CD4-positive, alpha-beta T cell (primary cell): ENCODE measurements at places on chromosomes 11 and 22.
A peak's percentile ranks its signal among the peaks of the same experiment; 100 is the strongest.

GRCh38 chr11:125593114-125593820 is 615 bp downstream of the STT3A start:
- DNase-seq: no peak

DNA sequence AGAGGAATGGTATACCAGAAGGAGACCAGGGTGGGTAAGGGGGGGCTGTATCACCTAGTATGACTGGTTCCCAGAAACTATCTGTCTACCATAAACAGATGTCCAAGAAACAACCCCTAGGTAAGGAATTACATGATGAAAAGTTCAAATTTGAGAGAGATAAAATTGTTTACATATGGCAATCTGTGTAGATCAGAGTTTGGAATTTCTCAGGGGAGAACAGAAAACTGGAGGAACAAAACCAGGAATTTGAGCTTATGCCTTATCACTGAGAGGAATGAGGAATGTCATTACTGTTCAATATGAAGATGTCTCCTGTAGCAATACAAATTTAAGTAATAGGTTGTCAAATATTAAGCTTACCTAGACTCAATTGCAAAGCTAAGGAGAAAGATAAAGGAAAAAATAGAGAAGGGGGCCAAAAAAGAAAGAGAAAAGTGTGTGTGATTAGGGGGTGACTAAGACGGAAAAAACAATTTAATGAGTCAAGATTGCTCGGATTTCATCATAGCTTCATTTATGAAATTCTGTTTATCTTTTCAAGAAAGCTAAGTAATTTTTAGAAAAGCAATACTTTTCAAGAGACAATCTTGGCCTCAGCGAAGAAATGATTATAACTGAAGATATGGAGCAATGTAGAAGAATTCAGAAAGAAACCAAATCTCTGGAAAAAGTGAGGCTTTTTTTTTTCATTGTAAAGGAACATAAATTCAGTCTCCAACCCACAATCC is 117.8 kb downstream of the APOL5 start:
- no peak for DNase-seq

DNA sequence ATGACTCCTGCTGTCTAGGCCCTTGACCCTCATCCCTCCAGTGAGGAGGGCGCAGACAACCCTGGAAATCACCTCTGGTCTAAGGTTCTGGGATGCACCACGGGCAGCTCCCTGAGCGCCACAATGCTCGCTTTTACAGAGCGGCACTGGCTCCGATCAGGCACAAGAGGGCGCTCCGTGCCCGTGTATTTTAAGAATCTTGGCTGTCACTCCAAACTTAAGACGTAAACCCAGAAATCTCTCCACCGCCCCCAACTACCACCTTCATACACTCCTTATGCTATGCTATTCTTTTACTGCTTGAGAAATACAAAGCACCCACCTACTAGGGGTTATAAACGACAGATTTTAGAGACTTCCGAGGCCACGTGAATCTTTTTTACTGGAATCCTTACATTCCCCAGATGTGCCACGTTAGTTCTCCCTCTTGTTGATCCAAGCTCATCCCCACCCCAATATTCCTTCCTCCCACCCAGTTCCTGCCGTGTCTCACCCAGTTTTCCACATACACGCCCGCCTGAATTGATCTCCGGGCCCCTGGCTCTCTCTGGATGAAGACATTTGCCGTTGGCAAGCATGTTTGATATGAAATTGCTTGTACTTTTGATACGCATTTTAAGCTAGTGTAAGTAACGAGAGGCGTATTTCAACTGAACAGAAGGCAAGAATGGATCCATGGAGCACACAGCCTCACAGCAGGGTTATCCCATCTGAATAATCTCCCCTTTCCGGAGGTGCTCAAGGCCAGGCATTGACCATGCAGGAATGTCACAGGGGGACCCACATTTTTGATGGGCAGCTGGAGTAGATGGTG is 453.5 kb downstream of the OPCML start:
- no peak for DNase-seq

DNA sequence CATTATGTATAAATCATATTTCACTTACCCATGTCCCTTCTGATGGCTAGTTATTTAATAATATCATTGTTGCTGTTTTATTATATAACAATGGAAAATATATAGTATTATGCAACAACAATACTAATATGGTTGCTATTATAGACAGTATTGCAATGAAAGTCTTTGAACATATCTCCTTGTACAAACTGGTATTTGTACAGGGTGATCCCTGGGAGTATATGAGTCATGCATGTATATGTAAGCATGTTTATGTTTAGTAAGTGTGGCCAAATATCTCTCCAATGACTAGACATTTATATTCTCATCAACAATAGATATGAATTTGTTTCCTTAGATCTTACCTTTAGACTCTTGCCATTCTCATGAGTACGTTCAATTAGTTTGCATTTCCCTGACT is 55.9 kb downstream of the KCNC1 start:
- no peak for DNase-seq

GRCh38 chr22:22021162-22021750 is 38.7 kb upstream of the TOP3B start:
- DNase-seq: no peak

GRCh38 chr11:117722082-117722481 is 74.9 kb downstream of the DSCAML1 start:
- DNase-seq: no peak

DNA sequence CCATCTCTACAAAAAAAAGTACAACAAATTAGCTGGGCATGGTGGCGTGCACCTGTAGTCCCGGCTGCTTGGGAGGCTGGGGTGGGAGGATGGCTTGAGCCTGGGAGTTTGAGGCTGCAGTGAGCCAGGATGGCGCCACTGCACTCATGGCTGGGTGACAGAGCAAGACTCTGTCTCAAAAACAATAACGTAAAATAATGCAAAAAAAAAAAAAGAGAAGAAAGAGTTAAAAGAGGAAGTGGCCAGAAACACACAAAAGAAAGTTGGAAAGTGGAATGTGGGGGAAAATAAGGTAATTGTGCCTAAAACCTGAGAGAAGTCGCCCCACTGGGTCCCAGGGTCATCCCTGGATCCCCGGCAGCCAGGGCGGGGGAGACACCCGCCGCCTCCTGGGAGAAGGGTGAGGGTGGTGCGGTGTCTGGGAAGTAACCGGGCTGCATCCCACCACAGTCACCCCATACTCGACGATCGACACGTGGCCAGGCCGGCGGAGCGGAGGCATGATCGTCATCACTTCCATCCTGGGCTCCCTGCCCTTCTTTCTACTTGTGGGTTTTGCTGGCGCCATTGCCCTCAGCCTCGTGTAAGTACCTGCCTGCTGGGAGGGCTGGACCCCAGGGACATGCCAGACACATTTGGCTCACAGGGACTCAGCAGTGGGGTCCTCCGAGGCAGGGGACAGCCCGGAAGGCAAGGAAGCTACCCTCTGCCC is 8.1 kb downstream of the UPK3A start:
- no peak for DNase-seq

- no peak for DNase-seq
These were observed 58.6 kb downstream of the NUP98 start for GRCh38 chr11:3738723-3739122.

DNA sequence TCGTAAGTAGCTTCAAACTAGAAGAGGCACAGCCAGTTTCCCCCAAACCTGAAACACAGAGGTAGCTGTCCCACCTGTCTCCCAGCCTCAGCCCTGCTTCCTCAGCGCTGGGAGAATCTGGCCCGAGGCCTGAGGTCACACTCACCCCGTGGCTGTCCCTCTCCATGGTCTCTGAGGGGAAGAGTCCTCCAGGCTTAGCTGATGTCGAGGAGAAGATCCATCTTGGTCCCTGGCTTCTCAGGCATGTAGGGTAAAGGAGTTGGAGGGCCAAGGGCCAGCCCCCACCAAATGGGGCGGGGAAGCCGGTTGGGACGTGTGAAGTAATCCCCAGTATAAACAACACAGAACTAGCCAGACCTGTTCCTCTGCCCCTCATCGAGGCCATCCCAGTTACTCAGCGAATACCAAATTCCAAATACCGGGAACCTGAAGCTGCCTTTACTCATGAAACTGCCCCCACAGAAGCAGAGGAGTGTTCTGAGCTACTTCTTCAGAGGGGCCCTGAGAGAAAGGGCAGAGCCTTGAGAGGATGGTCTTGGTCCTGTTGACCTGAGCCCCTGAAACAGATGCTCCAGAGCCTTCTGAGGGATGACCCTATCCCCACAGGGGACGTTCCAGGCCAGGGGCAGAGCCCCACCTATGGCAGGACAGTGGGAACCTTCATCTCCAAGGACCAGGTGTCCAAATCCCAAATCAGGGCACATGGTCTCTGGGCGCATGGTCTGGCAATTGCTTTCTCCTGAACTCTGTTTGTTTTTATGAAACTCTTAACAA is at the start of gene TMPRSS13:
TSS of gene TMPRSS13 (minus strand) at position 261 of the 774 bp plus-strand sequence. CDS start at position 166, 95 bp downstream.
- DNase-seq: no peak

GRCh38 chr11:134339756-134340155 is 8.0 kb downstream of the GLB1L2 start:
- no peak for DNase-seq

GRCh38 chr22:20156611-20157429 is 6.0 kb upstream of the CCDC188 start:
- DNase-seq: peak; percentile 91

DNA sequence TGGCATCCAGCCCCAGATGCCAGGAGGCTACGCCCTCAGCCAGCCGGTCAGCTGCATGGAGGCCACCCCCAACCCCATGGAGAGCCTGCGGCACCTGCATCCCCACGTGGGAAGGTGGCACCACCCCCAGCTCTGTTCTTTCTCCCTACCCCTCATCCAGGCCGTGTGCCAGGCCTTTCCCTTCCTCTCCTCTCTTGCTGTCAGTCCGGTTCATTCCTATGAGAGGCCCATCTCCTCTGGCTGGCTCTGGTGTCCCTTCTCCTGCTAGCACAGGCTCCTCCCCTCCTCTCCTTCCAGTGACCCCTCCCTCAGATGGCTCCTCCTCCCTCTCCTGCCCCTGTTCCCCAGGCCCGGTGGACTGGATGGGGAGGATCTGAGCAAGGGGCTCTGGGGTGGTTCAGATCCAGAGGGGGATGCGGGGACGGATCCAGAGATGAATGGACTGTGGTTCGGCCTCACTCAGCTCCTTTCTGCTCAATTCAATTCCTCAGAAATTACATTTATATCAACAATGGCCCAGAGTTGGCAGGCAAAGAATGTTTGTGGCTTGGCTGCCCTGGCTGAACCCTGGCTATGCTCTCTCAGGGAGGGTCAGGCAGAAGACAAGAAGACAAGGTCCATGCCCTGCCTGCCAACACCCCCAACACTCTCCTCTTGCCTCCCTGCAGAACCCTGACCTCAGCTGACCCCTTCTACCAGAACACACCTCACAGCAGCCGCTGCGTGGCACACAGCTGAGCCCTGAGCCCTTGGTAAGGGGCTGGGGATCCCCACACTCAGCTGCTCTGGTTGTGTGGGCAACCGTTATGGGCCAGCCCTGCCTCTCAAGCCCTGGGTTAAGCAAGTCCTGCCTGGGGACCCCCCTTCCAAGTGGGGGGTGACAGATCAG is 18.5 kb upstream of the LRRC10B start:
- no peak for DNase-seq

DNA sequence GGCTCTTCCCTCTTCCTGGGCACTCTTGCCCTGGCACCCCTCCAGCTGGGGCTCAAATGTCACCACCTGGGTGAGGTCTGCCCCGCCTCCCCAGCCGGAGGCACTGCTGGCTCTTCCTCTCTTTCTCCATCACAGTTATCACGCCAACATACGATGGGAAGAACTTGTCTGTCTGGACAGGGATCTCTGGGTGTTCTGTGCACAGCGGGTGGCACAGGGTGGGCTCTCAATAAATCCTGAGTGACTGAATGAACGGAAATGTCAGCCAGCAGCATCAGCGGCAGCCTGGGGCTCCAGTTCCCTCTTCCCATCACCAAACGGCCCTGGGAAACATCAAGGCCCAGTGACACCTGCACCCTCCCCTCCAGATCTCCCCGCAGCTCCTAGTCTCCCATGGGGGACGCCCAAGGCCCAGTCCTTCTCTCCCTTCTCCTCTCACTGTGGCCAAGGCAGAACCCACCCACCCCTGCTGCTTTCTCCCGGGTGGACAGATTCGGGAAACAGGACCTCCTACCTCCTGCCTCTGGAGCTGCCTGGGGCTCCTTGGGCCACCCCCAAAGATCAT is 440 bp upstream of the SLC25A45 start:
- no peak for DNase-seq

GRCh38 chr11:2194877-2195755 is 23.5 kb upstream of the TH start:
- DNase-seq: peak; percentile 27

DNA sequence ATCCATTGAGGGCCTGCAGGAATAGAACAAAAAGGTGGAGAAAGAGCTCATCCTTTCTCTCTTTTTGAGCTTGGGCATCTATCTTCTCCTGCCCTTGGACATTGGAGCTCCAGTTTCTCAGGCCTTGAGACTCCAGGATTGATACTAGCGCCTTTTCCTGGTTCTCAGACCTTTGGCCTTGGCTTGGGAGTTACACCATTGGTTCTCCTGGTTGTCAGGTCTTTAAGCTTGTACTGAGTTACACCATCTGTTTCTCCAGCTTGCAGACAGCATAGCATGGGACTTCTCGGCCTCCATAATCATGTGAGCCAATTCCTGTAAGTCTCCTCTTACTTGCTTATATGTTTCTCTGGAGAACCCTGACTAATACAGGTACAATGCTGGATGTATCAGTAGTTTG is 72.6 kb downstream of the GRK3 start:
- no peak for DNase-seq

DNA sequence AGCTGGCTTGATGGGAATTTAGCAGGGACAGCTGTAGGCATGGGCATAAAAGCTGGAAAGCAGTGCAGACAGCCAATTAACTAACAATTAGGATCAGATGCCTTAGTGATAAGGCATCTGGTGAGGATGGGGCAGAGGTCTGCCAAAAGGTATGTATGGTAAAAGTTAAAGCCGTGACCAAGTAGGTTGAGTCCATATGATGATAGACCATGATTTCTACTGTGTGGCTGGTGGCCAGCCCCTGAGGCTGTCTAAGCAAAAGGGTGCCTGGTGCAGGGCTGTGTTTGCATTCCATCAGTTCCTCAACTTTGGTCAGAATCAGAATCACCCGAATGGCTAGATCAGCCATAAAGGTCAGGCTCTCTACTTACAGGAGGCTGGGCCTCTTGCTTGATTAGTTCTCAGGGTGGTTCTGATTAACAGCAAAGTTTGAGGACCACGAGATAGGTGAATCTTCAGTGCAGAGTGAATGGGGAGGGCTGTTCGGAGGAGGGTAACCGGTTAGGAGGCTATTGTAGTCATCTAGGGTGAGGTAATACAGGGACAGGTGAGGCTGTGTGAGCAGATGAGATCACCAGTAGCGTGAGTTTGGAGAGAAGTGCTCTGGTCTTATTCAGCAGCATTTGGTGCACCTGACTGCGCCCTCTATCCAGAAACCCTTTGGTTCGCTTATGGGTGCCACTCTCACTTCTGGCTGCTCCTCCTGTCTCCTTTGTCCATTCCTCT is 27.2 kb downstream of the PPFIBP2 start:
- DNase-seq: no peak

- no peak for DNase-seq
These were observed 3.9 kb upstream of the BCL2L13 start for GRCh38 chr22:17634696-17635095.

- no peak for DNase-seq
These were observed 25.4 kb upstream of the GSTP1 start for GRCh38 chr11:67558084-67558772.

GRCh38 chr11:118111019-118111743 is 24.4 kb upstream of the SMIM35 start:
- no peak for DNase-seq
